ENCODE measurements at places on chromosomes 16 and 17. TPM values are rescaled to one million over a fixed set of nuclear protein-coding genes. Genes with fewer than 3 reads are reported as not detected.
A peak's percentile ranks its signal among the peaks of the same experiment; 100 is the strongest.

- no peak for DNase-seq
Observed at GRCh38 chr17:44187131-44187899, 543 bp downstream of the TMUB2 start.

GRCh38 chr16:29141586-29142324 is 156.9 kb downstream of the LAT start:
- no peak for DNase-seq

- peak; percentile 91 for DNase-seq
Observed at GRCh38 chr16:88569985-88570690, at the start of gene ZC3H18. Gene ZC3H18, plus strand, starts transcription at chr16:88570403. Its CDS starts 6,721 bp downstream, at chr16:88577124.

DNA sequence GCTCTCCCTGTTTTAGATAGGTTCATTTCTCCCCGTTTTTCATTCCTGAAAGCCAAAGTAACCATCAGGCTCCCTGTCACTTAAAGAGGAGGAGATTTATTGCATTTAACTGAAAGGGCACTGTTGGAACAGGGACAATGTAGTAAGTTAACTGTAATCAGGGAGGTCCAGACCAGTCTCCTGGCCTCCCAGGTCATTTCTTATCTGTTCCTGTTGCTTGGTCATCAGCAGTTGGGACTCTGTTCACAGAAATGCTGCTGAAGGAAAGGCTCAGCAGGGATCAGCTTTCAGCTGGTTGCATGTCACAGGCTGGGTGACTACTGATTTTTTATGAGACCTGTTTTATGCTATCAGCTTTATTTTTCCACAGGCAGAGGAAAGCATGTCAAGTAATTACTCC is 622.6 kb upstream of the GOT2 start:
- DNase-seq, result no peak

DNA sequence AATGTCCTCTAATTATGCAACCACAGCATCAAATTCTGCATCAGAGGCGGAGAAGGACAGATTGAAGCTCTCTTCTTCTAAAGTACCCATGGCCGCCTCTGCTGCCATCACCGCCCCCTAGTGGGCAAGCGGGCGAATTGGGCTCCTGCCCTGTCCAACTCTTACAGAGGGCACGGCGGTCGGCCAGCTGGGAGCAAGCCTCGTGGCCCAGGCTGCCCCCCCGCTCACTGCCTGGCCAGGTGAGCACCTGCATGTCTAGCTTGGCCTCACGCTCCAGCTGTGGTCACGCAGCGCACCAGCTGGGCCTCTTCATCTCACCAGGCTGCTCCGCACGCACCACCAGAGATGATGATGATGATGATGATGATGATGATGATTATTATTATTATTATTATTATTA is 146.1 kb upstream of the TOM1L1 start:
- DNase-seq, result peak; percentile 6

DNA sequence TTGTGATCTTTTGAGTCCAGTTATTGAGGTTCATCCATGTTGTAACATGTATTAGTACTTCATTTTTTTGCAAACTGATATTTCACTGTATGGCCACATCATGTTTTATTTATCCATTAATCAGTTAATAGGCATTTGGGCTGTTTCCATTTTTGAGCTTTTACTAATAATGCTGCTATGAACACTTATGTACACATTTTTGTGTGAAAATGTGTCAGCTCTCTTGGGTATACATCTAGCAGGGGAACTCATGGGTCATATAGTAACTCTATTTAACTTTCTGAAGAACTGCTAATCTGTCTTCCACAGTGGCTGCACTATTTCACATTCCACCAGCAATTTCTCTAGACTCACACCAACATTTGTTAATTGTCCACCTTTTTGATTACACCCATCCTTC is 82.0 kb downstream of the GLG1 start:
- no peak for DNase-seq

- DNase-seq, result no peak
Observed at GRCh38 chr16:46613352-46613751, 7.8 kb downstream of the SHCBP1 start.

GRCh38 chr17:250487-251300 is 69.2 kb upstream of the DOC2B start:
- no peak for DNase-seq

GRCh38 chr16:85620374-85620773 is 7.3 kb downstream of the GSE1 start:
- DNase-seq, result no peak

GRCh38 chr16:7601100-7601499 is 268.5 kb downstream of the RBFOX1 start:
- DNase-seq, result no peak

DNA sequence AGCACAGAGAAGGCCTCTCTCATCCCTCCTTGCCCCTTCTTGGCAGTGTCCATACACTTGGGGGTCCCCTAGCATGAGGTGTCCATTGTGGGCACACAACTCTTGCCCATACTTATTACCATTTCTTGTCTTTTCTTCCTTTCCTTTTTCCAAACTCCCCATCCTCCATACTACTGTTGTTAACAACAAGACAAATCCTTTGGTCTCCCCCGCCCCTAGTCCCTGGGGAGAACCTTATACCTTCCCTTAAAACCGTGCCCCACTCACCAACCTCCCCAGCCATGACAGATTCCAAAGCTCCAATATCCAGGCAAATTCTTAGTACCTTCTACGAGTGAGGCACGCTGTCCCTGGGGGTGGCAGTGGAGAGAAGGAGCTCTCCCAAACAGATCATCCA is 82.9 kb downstream of the GAS7 start:
- DNase-seq, result no peak

DNA sequence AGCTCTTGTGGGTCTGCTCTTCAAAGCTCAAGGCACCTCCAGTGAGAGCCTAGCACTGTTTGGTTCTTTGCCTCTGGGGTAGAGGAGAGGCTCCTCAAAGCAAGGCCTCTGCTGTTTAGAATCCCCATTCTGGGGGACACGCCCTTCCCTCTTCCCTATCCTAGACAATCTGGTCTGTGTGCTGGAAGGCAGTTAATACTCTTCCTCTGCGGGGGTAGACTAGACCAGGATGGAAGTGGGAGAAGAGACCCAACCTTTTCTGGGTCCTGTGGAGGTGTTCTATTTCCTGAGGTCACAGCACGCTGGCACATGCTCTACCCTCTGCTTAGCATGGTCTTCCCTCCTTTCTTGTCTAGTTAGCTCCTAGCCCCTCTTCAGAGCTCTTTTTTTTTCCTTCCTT is 7.7 kb downstream of the ERAL1 start:
- DNase-seq, result no peak

DNA sequence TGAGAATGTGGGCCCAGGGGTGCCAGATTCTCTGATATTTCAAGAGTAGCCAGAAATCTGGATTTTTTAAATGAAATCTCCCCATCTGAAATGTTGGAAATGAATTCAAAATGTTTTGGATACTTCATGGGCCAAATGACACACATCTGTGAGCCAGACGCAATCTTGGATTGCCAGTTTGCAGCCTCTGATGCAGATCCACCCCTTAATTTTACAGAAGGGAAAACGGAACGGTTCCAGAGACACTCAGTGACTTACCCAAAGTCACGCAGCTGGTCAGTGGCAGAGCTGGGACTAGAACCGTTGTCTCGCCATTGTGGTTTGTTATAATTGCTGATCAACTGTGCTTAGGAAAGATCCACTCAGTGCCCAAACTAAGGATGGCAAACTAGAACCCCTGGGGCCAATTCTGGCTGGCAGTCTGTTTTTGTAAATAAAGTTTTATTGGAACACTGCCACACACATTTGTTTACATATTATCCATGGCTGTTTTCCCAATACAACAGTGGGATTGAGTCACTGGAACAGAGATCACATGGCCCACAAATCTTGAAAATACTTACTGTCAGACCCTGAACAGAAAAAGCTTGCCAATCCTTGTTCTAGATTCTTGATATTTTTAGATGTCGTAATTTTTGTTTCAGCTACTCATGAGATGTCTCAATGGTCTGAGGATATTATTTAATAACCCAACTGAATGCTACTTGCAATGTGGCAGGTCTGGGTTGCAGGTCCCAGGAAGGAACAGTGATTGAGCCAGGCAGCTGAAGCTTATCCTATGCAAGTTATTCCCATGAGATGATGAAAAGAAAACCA is 143.8 kb downstream of the AXIN2 start:
- DNase-seq, result no peak

- DNase-seq, result no peak
Observed at GRCh38 chr16:73285436-73286201, 237.7 kb upstream of the ZFHX3 start.

- DNase-seq, result no peak
Observed at GRCh38 chr16:7644176-7644575, 311.5 kb downstream of the RBFOX1 start.

DNA sequence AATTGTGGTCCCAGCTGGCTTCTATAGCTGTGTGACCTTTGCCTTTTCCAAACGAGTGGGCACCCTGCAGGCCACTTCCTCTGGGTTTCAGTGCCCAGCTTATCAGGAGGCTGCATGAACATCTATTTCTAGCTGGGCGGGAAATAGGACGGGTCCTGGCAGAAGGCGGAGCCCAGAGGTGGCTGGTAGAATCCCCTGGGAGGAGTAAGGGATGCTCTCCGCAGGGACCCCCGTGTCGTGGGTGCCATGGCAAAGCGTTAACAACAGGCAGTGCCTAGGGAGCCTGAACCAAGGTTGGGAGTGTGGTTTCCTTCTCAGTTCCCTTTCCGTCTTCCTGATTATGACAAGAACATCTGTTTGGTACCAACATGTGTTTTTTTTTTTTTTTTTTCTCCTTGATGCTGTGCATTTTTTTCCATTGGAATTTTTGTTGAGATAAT is 58.2 kb downstream of the PLCG2 start:
- DNase-seq, result no peak

GRCh38 chr17:61203671-61204131 is 195.9 kb upstream of the TBX2 start:
- no peak for DNase-seq

- DNase-seq, result no peak
Observed at GRCh38 chr16:4660454-4661007, 32.8 kb upstream of the NUDT16L1 start.

DNA sequence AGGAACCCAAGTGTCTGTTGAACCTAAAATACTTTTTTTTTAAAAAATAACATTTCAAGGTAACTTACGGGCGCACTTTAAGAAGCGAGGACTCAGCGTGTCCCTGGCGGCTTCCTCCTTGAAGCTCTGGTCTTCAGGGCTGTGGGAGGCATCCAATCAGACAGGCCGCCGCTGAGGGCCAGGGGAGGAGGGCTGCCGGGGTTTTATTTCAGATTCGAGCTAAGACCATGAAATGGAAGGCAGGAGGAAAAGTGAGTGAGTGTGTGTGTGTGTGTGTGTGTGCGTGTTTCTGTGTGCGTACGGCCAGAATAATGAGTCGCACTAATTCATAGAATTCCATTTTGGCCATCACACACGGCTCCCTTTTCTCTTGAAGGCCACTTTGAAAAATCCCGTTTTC is 41.1 kb downstream of the C16orf78 start:
- DNase-seq, result no peak

DNA sequence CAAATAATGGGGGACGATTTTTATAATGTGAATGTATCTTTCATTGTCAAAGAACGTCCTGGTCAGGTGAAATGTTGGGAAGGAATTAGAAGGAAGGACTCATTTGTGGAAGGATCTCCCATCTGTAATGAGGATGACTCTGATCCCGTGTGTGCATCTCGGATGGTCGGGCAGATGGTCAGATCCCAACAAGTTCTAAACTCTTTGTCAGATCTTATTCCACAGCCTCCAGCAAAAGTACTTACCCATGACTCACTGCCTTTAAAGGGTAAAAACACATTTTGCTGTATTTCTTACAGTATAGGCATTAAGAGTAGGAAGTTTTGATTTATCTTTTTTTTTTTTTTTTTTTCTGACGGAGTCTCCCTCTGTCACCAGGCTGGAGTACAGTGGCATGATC is 539 bp upstream of the KRTAP4-8 start:
- no peak for DNase-seq

DNA sequence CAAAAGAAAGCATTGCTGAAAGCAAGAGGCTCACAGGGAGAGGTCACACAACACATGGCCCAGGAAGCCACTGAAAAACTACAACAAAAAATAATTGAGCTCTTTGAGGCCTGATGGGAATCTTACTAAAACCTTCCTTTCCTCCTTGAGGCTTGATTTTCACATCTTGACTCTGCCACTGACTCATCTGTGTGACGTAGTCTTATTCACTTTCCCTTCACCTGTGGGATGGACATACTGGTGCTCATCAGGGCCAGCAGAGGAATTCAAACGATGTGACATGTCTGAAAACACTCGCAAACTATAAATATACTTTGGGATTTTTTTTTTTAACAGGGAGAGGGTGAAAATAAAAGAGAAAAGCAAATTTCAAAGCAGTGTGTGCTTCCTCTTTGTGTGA is 78.3 kb upstream of the ASIC2 start:
- no peak for DNase-seq

DNA sequence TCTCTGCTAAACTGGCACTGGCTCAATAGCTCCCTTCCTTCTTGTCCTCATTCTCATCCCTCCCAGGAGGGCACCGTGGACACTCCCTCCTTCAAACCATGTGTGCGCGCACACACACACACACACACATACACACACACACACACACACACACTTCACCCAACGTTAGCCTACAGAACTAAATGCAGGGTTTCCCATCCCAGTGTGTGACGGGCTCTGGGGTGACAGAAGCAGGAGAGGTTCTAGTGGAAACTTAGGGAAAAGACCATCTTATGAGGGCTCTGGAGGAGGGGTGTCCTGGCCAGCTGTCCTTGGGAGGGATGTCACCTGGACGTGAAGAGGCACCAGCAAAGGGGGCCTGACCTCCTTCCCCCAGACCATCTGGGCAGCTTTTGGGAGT is 19.7 kb downstream of the OSBPL7 start:
- no peak for DNase-seq

GRCh38 chr17:61144137-61144536 is 255.5 kb upstream of the TBX2 start:
- DNase-seq, result no peak

GRCh38 chr17:67203818-67204217 is 41.2 kb downstream of the HELZ start:
- no peak for DNase-seq

The CCL1 gene
- not detected for total RNA-seq

The NETO2 gene
- 10.3 TPM for total RNA-seq

The CMTM4 gene
- total RNA-seq, result 77.8 TPM

The CHST6 gene
- 17.9 TPM for total RNA-seq

The DNAH17 gene
- total RNA-seq, result 0.69 TPM

The TANC2 gene
- 53.2 TPM for total RNA-seq

The PRSS53 gene
- total RNA-seq, result 11.6 TPM

The RASL10B gene
- total RNA-seq, result 0.15 TPM

The MYO15A gene
- total RNA-seq, result 2.8 TPM

The PRAC2 gene
- total RNA-seq, result not detected

The GCGR gene
- total RNA-seq, result not detected

The RUNDC3A gene
- total RNA-seq, result 0.61 TPM

The KRT12 gene
- total RNA-seq, result not detected

The KCTD11 gene
- total RNA-seq, result 5.4 TPM

The STAC2 gene
- not detected for total RNA-seq

The NPEPPS gene
- 207 TPM for total RNA-seq
